ENCODE measurements at places on chromosomes 3 and 15.

DNA sequence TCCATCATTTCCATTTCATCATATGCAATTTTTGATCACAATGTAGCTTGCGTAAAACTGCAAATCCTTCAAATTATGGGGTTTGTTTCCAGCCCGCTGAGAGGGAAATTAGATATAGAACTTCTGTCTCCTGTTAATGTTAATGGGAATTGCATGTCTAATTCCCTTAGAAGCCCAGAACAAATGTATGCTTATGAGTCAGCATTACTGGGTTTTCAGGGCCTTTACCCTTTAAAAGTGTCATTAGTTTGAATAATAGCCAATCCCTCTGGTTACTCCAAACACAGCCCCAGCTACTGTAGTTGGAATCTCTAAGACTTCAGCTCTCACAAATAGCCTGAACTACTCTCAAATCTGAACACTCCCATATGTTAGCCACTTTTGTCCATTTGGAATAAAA, 439.4 kb downstream of the C3orf38 start:
- DNase-seq = no peak

DNA sequence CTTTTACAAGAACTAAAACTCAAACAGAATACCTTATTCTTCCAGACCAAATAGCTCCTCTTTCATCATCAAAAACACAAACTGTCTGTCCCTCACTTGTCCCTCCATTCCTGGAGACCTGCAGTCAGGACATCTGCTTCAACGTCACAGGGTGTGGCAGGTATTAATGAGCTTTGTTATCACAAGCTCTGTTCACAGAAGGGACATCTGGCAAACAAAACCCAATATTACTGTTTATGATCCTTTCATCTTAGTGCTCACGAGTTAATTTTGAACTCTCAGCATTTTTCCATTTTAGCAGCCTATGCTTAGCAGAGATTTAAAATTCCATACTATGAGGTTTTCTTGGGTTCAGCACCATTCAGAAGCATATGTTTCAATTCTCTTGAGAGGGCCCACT, 32.9 kb downstream of the AP3S2 start:
- no peak for DNase-seq

DNA sequence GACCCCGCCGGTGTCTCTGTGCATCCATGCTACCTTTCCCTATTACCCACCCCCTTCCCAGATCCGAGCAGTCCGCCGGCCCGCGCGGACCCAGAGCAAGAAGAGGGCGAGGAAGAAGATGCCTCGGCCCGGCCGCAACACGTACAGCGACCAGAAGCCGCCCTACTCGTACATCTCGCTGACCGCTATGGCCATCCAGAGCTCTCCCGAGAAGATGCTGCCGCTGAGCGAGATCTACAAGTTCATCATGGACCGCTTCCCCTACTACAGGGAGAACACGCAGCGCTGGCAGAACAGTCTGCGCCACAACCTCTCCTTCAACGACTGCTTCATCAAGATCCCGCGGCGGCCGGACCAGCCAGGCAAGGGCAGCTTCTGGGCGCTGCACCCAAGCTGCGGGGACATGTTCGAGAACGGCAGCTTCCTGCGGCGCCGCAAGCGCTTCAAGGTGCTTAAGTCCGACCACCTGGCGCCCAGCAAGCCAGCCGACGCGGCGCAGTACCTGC, 788 bp downstream of the FOXB1 start:
- DNase-seq = no peak

- DNase-seq = no peak
These were observed 58.3 kb downstream of the EPHB3 start for GRCh38 chr3:184619787-184620430.

- no peak for DNase-seq
These were observed 12.7 kb downstream of the CSPG5 start for GRCh38 chr3:47565734-47566550.

- no peak for DNase-seq
These were observed 40.3 kb upstream of the ICE2 start for GRCh38 chr15:60519218-60519617.

DNA sequence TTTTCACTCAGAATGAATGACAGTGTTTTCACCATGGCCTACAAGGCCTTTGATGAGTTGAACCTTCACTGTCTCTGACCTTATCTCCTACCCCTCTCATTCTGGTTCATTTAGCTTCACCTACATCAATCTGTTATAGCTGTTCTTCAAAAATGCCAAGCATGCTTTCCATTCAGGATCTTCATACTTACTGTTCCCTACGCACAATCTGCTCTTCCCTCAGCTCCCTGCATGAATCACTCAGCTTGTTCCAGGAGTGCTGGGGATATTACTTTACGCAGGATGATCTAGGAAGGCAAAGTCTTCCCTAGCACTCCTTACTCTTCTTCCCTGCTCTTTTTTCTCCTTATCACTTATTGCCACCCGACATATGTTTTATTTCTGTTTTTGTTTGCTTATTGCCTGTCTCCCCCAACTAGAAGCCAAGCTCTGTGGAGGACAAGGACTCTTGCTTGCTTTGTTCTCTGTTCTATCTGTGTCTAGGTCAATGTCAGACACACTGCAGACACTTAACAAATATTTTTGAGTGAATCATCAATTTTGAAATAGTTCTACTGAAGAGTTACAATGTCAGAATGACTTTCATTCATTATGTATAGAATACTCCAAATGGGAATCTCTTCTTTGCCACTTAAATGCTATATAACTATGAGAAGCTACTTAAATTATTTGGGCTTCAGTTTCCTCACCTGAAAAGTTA, 238.3 kb upstream of the FEZF2 start:
- no peak for DNase-seq

GRCh38 chr3:100419406-100419805, 18.1 kb downstream of the LNP1 start:
- DNase-seq = no peak

DNA sequence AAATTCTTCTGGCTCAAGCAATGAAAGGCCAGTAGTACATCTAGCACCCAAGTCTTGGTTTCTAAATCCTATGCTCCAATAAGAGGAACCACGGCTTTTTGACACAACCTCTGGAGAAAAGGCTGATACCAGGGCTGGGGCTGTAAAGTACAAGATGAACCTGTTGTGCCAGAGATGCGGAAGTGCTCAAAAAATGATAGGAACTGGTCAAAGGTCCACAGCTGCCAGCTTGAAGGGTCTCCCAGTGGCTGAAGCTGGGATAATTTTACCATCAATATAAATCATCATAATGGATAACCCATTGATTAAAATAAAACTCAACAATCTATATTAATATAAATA, 558 bp upstream of the NCEH1 start:
- DNase-seq = no peak

- no peak for DNase-seq
These were observed 316.8 kb downstream of the POLQ start for GRCh38 chr3:121228971-121229370.

GRCh38 chr3:193879099-193879863, 256.7 kb upstream of the HES1 start:
- DNase-seq = no peak

DNA sequence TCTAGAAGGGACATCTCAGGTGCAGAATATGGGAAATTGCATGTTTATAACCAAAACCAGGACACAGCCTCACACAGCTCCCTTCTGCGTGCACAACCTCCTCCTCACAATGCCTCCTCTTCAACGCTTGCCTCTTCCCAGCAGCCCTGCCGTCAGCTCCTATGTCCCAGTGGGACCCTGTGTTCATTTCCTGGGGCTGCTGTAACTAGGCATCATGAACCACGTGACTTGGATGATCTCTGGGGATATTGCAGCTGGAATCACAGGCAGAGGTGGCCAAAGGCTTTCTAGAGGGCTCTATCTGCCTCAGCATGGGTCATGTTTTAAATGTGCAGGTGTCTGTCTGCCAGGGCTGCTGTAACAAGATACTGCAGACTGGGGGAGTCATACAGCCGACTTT, 375.3 kb downstream of the OCA2 start:
- no peak for DNase-seq

DNA sequence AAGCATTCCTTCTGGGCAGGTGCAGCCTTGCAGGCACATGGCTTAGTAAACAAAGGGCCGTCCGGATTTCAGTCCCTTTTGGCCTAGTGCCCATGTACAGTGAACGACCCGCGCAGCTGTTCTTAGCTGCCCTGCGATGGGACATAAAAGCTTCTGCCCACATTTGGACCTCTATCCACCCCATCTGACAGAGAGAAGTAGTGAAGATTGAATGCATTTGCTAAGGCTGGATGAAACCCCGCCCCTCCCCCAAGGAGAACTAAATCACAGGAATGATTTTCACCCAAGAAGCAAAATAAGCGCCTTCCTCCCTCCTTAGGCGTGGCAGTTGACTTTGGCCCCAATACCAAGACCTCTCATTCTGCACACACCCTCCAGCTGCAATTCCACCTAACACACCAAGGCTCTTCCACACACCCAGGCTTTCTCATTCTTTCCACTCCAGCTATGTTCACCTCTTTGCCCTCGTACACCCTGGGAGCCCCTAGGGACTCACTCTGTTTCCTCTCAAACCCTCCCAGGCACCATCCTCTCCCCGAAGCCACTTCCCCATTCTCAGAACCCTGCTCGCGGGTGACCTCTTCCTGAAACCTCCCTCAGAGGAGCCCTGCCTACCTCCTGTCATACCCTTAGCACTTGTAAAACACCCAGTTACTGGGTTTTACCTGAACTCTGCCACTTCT, 14.1 kb upstream of the HRH1 start:
- peak; percentile 15 for DNase-seq

DNA sequence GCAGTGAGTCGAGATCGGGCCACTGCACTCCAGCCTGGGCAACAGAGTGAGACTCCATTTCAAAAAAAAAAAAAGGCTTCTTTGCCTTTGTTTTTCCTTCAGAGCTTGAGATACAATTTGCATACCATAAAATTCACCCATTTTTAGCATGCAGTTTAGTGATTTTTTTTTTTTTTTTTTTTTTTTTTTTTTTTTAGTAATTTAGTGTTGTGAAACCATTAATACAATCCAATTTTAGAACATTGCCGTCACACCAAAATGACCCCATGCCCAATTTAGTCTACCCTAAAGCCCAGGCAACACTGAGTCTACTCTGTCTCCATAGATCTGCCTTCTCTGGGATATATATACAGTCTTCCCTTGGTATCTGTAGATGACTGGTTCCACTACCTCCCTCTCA, 61.1 kb downstream of the USP50 start:
- DNase-seq = no peak

DNA sequence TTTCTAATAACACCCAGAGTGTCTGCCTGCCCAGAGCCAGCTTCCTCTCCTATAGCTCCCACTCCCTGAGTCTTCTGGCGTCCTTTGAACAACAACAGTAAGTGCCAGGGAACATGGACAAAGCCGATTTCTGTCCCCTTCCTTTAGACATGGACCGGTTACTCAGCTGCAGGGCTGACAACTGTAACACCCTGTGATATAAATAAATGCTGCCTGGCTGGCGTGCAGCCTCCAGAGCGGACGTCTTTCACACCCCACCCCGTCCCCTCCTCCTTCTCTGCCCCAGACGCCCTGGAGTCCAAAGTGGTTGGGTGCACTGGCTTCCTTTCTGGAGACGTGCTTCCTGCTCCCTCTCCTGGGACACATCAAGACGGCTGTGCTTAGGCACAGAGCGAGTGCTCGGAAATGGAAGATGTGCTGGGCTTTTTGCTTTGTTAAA, 281.9 kb upstream of the LRRFIP2 start:
- DNase-seq = no peak
